Activated gamma-delta T cell treated with Interleukin-2 at 50 U/mL for 16 hours (primary cell): ENCODE measurements at places on chromosomes 16 and 17.

GRCh38 chr17:27776882-27777624 is 23.3 kb downstream of the NOS2 start:
- no peak for DNase-seq

DNA sequence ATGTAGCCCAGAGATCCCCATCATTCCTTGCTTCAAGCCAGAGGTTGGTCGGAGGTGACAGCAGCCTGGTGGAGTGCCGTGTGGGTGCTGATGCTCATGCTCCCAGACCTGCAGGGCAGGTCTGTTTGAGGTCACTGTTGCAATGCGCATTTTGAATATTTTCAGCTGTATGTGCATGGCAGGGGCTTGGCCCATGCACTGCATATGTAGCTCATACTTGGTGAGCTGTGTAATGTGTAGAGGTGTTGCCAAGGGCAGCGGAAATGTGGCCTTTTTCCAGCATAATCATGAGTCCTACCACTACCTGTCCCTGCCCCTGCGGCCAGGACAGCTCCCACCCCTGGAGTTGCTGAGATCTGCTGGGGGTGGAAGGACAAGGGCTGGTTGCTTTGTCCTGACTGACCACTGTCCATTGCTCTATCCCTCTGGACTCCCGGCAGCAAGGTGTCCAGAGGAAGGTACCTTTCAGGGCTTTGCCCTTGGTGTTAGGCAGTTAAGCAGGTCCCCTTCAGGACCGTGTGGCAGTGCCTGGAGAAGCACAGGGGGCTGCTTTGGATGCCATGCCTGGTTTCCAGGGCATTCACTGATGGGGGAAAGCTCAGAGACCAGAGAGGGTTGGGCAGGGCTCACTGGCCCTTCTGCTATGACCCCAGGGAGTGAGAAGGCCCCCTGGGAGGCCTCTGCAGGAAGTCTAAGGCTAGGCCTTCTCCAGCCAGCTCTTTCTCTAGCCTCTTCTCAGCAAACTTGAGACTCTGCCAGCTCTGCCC is 215.2 kb downstream of the NTN1 start:
- no peak for DNase-seq

- no peak for DNase-seq
Measured at GRCh38 chr16:87052506-87052905, 264.7 kb downstream of the C16orf95 start.

DNA sequence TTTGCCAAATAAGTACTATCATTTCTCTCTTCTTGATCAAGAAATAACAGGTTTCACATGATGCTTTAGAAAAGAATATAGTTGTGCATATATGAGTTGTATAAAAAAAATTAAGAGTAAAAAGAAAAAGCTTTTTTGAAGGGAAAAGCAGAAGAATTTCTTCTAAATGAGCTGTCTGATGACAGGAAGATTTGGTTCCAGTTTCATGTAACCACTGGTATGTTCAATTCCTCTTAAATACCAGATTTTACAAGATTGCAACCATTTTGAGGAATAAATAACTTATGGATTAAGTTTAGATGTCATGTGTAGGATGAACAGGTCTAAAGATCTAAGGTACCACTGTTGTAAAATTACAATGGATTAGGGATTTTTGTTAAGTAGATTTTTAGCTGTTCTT is 45.0 kb downstream of the VMP1 start:
- no peak for DNase-seq

- no peak for DNase-seq
Measured at GRCh38 chr16:50303041-50303604, 36.8 kb downstream of the ADCY7 start.

GRCh38 chr17:10516638-10517037 is 1.7 kb downstream of the MYH1 start:
- no peak for DNase-seq

- no peak for DNase-seq
Measured at GRCh38 chr17:80892900-80893603, 98.6 kb upstream of the CHMP6 start.

DNA sequence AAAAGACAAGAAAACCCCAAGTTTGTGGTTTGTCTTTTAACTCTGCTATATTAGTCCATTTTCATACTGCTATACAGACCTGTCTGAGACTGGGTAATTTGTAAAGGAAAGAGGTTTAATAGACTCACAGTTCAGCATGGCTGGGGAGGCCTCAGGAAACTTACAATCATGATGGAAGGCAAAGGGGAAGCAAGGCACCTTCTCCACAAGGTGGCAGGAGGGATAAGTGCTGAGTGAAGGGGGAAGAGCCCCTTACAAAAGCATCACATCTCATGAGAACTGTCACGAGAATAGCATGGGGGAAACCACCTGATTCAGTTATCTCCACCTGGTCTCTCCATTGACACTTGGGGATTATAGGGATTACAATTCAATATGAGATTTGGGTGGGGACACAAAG is 13.5 kb upstream of the ADAM11 start:
- no peak for DNase-seq
